ENCODE measurements at places on chromosomes 3 and 15.

GRCh38 chr3:173891272-173892100 is 493.9 kb downstream of the NLGN1 start:
- no peak overlapping the region for H3K4me3 ChIP-seq
- no peaks in the 10 kb centered on the region for H3K4me1 ChIP-seq
- H3K36me3 ChIP-seq = no peaks in the 10 kb centered on the region
- H3K27me3 ChIP-seq = no peaks in the 10 kb centered on the region
- no peak for DNase-seq

- peaks cover 3% of the 10 kb centered on the region for H3K4me1 ChIP-seq
- no peak for DNase-seq
- H3K27ac ChIP-seq = no peak overlapping the region
- H3K36me3 ChIP-seq = no peaks in the 10 kb centered on the region
- no peak overlapping the region for H3K4me3 ChIP-seq
Observed at GRCh38 chr3:131356006-131356595, 25.5 kb upstream of the NUDT16 start.

DNA sequence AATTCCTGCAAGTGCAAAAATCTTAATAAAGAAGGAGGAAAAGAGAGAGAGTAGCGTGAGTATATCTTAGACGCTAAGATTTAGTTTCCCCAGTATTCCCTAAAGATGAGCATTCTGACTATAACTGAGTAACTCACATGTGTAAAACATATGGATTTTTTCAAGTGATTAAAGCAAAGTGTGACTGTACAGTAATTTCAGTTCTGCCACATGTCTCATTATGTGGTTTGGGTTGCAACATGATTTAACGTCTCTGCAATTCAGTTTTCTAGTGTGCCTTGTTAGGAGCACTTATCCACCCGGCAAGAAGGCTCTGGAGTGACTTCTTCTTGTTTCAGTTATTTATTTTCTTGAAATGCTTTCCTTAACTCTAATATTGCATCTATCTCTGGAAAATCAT is 514.1 kb downstream of the ROBO1 start:
- no peak overlapping the region for H3K27ac ChIP-seq
- H3K4me3 ChIP-seq = no peak overlapping the region
- H3K4me1 ChIP-seq = no peaks in the 10 kb centered on the region
- no peaks in the 10 kb centered on the region for H3K27me3 ChIP-seq
- no peak for DNase-seq
- no peaks in the 10 kb centered on the region for H3K36me3 ChIP-seq

DNA sequence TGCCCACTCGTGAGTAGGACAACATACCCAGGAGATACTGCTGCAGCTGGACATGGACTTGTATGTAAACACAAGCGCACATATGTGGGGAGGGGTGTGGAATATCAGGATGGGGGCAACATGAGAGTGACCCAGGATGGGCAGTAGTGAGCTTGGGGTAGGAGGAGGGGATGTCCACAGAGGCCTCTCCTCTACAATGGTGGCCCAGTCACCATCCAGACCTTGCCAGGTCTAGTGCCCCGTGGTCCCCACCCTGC is 266 bp upstream of the ZBTB47 start:
- DNase-seq = no peak
- peaks cover 9% of the 10 kb centered on the region for H3K36me3 ChIP-seq
- peaks cover 5% of the 10 kb centered on the region for H3K27me3 ChIP-seq
- H3K4me1 ChIP-seq = peaks cover 23% of the 10 kb centered on the region
- H3K4me3 ChIP-seq = peak overlapping the region; percentile 85

- DNase-seq = no peak
- no peak overlapping the region for H3K27ac ChIP-seq
- no peak overlapping the region for H3K4me3 ChIP-seq
- peaks cover 22% of the 10 kb centered on the region for H3K4me1 ChIP-seq
- H3K36me3 ChIP-seq = peaks cover 4% of the 10 kb centered on the region
Observed at GRCh38 chr3:57985176-57985983, 22.8 kb upstream of the FLNB start.

DNA sequence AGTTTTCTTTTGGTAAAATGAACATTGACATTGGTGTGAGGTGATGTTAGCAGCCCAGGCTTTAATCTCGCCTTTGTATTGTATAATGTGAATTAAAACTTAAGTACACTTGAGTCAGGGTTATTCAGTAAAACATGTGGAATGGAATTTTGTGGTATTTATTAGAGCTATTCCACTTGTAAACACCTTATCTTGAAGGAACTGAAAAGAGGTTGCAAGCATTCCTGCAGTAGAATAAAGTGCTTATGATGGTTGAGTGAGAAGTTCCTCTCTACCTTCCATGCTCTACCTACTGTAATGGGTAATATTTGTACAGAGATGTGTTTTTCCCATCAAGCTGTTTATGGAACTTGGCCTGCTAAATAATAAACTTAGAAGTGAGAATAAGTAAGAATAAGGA is 36.1 kb downstream of the HMG20A start:
- peaks cover 21% of the 10 kb centered on the region for H3K36me3 ChIP-seq
- no peak overlapping the region for H3K4me3 ChIP-seq

- H3K27me3 ChIP-seq = no peaks in the 10 kb centered on the region
- no peaks in the 10 kb centered on the region for H3K36me3 ChIP-seq
- no peak overlapping the region for H3K4me3 ChIP-seq
- H3K27ac ChIP-seq = no peak overlapping the region
- peaks cover 15% of the 10 kb centered on the region for H3K4me1 ChIP-seq
Observed at GRCh38 chr15:65630760-65631159, 9.0 kb downstream of the SLC24A1 start.

GRCh38 chr15:74783808-74784175 is 1.9 kb downstream of the CSK start:
- H3K4me1 ChIP-seq = peaks cover 60% of the 10 kb centered on the region
- DNase-seq = no peak
- peak overlapping the region; percentile 85 for H3K27ac ChIP-seq
- H3K27me3 ChIP-seq = no peaks in the 10 kb centered on the region
- H3K4me3 ChIP-seq = peak overlapping the region; percentile 86
- H3K36me3 ChIP-seq = peaks cover 32% of the 10 kb centered on the region

- no peak overlapping the region for H3K27ac ChIP-seq
- H3K36me3 ChIP-seq = peaks cover 5% of the 10 kb centered on the region
- peaks cover 10% of the 10 kb centered on the region for H3K4me1 ChIP-seq
- DNase-seq = no peak
- no peak overlapping the region for H3K4me3 ChIP-seq
- peaks cover 33% of the 10 kb centered on the region for H3K27me3 ChIP-seq
Observed at GRCh38 chr3:13552857-13553652, 4.1 kb downstream of the FBLN2 start.

DNA sequence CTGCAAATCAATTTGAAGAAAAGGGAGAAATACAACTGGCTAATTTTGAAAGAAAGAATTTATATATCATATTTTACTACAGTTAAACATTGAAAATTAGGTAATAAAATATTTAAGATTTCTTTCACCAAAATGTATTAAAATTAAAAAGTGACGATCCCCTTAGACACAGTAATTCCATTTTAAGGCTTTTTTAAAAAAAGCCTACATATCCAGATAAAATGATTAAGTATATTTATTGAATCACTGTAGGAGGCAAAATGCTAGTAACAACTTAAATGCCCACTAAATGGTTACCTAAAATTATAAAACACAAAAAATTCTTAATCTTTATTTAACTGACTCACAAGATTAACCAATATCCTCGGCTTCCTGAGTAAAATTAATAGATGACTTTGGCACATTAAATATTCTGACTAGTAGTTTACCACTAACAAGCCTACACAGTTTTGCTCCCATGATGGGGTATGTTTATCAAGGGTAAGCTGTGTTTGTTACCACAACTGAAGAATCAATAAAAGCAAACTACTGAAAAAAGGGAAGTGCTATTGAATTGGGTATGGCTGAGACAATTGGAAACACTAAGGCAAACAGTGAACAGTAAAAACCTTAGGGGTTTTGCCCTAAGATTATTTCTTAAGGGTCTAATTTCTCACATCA is 28.4 kb downstream of the ANKRD28 start:
- no peak overlapping the region for H3K27ac ChIP-seq
- H3K4me1 ChIP-seq = peaks cover 57% of the 10 kb centered on the region
- no peaks in the 10 kb centered on the region for H3K27me3 ChIP-seq
- peaks cover 24% of the 10 kb centered on the region for H3K36me3 ChIP-seq

- DNase-seq = peak; percentile 17
- H3K4me3 ChIP-seq = peak overlapping the region; percentile 92
- peak overlapping the region; percentile 97 for H3K27ac ChIP-seq
- H3K4me1 ChIP-seq = peaks cover 14% of the 10 kb centered on the region
- H3K27me3 ChIP-seq = peaks cover 1% of the 10 kb centered on the region
Observed at GRCh38 chr3:127671523-127672428, 976 bp upstream of the ABTB1 start.

DNA sequence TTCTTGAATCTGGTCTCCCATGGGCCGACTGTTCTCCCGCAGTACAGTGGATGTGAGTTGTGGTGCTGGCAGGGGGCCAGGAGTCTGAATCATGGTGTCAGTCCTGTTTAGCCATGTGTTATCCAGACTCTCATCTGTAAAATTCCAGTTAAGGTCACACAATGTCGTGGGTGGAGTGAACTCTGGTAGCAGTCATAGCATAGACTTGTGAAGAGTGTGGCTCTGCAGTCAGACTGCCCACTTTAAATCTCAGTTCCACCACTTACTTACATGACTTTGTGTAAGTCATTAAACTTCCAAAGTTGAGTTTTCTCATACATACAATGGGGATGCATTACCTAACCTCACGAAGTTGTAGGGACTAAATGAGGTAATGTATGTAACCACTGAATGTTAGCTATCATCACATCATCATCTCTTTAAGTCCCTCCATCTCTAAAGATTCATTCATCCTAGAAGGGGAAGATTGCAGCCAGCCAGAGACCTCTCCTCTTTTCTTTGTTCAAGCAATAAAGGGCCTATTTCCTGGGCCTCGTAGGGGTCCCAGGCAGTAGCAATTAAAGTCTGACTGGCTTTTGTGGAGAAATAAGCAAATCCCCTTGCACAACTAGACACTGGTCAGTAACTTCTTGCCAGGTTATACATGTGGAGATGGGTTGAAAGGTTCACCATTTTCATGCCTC is 93.9 kb downstream of the PCCB start:
- no peak for DNase-seq
- H3K36me3 ChIP-seq = peaks cover 32% of the 10 kb centered on the region
- H3K27ac ChIP-seq = no peak overlapping the region

DNA sequence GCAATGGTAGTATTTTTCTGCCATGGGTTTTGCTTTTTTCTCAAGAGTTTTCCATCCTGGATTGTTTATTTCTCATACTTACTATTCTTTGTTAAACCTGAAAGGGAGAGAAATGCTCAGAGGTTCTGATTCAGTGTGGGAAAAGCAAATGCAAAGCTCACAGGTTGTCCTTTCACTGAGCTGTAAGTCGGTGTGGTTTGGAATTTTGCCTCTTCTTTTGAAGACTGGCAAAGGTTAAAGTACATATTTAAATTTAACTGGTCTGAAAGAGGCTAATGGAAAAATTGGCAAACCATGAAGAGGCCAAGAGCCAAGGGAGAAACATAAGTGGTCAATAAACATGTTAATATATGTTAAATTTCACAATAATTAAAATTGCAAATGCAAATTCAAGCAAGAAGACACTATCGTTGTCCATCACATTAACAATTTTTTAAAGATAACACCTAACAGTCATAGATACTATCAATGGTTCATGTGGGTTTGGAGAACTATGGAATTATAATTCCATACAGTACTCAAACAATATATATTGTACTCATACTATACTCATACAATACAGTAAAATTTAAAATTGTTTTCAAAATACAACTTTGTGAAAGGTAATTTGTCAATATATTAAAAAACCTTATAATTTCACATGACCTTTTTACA is 246.8 kb upstream of the STT3B start:
- H3K4me1 ChIP-seq = peaks cover 50% of the 10 kb centered on the region
- H3K27me3 ChIP-seq = no peaks in the 10 kb centered on the region
- no peak overlapping the region for H3K4me3 ChIP-seq
- H3K36me3 ChIP-seq = peaks cover 12% of the 10 kb centered on the region
- H3K27ac ChIP-seq = no peak overlapping the region

- H3K36me3 ChIP-seq = peaks cover 35% of the 10 kb centered on the region
- no peaks in the 10 kb centered on the region for H3K27me3 ChIP-seq
- DNase-seq = no peak
- no peak overlapping the region for H3K4me3 ChIP-seq
- H3K27ac ChIP-seq = no peak overlapping the region
Observed at GRCh38 chr3:107797586-107797985, 274.8 kb downstream of the BBX start.

- no peaks in the 10 kb centered on the region for H3K36me3 ChIP-seq
- H3K4me1 ChIP-seq = peaks cover 19% of the 10 kb centered on the region
- H3K27ac ChIP-seq = peak overlapping the region; percentile 48
- peak; percentile 52 for DNase-seq
- peaks cover 23% of the 10 kb centered on the region for H3K27me3 ChIP-seq
- H3K4me3 ChIP-seq = no peak overlapping the region
Observed at GRCh38 chr3:127483902-127484591, 106.5 kb downstream of the TPRA1 start.

- H3K4me3 ChIP-seq = no peak overlapping the region
- no peaks in the 10 kb centered on the region for H3K36me3 ChIP-seq
- no peaks in the 10 kb centered on the region for H3K4me1 ChIP-seq
- H3K27ac ChIP-seq = no peak overlapping the region
- no peak for DNase-seq
- no peaks in the 10 kb centered on the region for H3K27me3 ChIP-seq
Observed at GRCh38 chr3:154792828-154793227, 287.3 kb upstream of the MME start.

- peaks cover 5% of the 10 kb centered on the region for H3K36me3 ChIP-seq
- DNase-seq = peak; percentile 38
- H3K27me3 ChIP-seq = no peaks in the 10 kb centered on the region
- peaks cover 53% of the 10 kb centered on the region for H3K4me1 ChIP-seq
Observed at GRCh38 chr3:188060840-188061544, 93.0 kb upstream of the LPP start.

DNA sequence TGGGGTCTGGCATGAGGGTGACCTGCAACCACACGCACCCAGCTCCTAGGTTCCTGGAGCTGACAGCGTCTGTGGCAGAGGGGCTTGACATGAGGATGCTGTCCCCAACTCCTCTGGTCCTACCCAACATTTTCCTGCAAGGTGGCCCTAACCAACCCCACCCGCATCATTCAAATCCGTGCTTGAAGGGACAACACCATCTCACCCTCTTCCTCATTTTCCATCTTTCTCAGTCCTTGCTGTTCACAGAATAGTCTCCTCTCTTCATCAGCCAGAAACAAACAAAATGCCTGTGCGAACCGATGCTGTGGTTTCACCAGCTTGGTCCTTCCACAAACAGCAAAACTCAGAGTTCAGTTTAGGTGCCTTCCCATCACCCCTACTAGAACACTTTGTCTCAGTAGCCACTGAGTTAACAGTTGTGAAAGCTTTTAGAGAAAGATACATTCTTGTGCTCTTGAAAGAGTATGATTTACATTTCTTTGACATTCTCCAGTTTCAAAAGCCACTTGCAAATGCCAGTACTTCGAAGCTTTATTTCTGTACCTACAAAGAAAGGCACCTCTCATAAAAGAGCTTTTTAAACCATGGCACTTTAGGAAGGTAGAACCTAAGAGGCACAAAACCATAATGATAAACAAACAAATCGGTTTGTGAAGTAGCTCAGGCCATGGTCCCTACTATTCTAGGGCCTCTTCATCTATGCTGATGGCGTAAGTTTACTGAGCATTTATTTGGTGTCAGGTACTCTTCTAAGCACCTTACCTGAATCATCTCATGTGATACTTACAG is 360.1 kb downstream of the SHQ1 start:
- H3K27me3 ChIP-seq = peaks cover 2% of the 10 kb centered on the region
- H3K4me1 ChIP-seq = peaks cover 53% of the 10 kb centered on the region
- DNase-seq = no peak
- peaks cover 5% of the 10 kb centered on the region for H3K36me3 ChIP-seq
- H3K27ac ChIP-seq = peak overlapping the region; percentile 95

- H3K36me3 ChIP-seq = peaks cover 1% of the 10 kb centered on the region
- H3K4me1 ChIP-seq = peaks cover 7% of the 10 kb centered on the region
- no peak for DNase-seq
- H3K4me3 ChIP-seq = no peak overlapping the region
- H3K27me3 ChIP-seq = no peaks in the 10 kb centered on the region
Observed at GRCh38 chr15:60101416-60101815, 97.3 kb downstream of the FOXB1 start.

GRCh38 chr15:40104865-40105516 is 3.7 kb downstream of the BMF start:
- peaks cover 78% of the 10 kb centered on the region for H3K4me1 ChIP-seq
- H3K36me3 ChIP-seq = peaks cover 18% of the 10 kb centered on the region
- peak overlapping the region; percentile 56 for H3K4me3 ChIP-seq
- peak; percentile 64 for DNase-seq

Measured in activated T-helper 1 cell treated with anti-CD3 and anti-CD28 coated beads, Interleukin-12 subunit alpha, Interleukin-12 subunit beta, Interleukin-2, Interleukin-4 antibody, amounts not matched to agents 30 ng/mL and 10 ng/mL and 1 ng/mL, durations not matched to agents 14 hours and 24 hours and 36 hours (primary cell).